ENCODE measurements at places on chromosomes 4 and X. TPM values are rescaled to one million over a fixed set of nuclear protein-coding genes. Genes with fewer than 3 reads are reported as not detected.

- no peak for DNase-seq
Observed at GRCh38 chr4:169996379-169997240, 29.6 kb downstream of the MFAP3L start.

GRCh38 chr4:149441338-149441737 is 374.3 kb downstream of the IQCM start:
- no peak for DNase-seq

DNA sequence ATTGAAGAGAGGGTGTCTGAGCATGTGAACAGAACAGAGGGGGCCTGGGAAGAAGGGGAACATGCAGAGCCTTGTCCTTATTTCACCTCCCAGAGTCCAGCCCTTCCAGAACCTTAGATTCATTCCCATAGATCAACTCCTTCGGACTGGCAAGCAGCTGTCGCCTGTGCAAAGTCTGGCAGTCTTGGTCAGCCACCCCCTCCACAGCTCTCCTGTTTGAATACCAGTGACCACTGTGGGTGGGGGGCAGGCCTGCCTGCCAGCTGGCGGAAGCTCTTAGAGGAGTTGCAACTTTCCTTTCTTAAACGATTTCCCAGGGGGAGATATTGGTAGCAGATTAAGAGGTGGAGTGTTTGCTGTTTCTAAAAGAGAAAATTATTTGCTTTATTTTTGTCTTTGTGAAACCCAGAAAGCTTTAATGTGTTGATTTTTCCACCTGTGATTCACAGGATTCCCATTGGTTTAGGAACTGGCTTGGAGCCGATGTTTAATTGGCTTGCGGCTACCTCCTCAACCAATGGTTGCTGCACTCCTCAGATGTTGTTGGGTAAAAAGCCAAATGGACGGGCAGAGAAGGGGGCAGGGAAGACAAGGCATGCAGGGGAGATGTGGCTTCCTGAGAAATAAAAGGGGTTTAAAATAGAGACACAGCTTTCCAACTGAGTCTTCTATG is 62.2 kb upstream of the PRPS1 start:
- peak; percentile 76 for DNase-seq

GRCh38 chr4:183449193-183449882 is 4.9 kb downstream of the CDKN2AIP start:
- no peak for DNase-seq

The GLUD2 gene
- total RNA-seq = 1.7 TPM

- no peak for DNase-seq
Observed at GRCh38 chr4:117771647-117772337, 262.5 kb upstream of the NDST3 start.

- no peak for DNase-seq
Observed at GRCh38 chr4:109978704-109979454, 66.2 kb downstream of the EGF start.

The CYLC1 gene
- total RNA-seq = not detected

GRCh38 chr4:8176547-8177399 is 18.2 kb upstream of the ABLIM2 start:
- DNase-seq = peak; percentile 82

- no peak for DNase-seq
Observed at GRCh38 chr4:74315376-74315775, 7.1 kb downstream of the EPGN start.

- no peak for DNase-seq
Observed at GRCh38 chr4:184438375-184438774, 36.0 kb downstream of the IRF2 start.

DNA sequence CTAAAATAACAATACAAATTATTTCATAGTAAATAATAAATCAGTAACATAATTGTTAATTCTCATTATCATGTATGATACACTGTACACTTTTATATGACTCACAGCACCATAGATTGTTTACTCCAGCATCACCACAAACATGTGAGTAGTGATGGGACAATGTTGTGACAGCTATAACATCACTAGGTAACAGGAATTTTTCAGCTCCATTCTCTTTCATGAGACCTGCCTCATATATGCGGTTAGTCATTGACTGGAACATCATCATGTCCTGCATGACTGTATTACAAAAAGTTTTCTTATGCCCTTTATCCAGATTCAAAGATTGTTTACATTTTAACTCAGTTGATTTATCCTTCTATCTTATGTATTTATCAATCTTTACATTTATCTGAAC is 1530.0 kb downstream of the PCDH18 start:
- no peak for DNase-seq

The TMSB15C gene
- 1.6 TPM for total RNA-seq

GRCh38 chrX:33447285-33447684 is 235.9 kb upstream of the DMD start:
- DNase-seq = no peak

The CTAG1A gene
- not detected for total RNA-seq

GRCh38 chr4:85681221-85681657 is 206.3 kb downstream of the ARHGAP24 start:
- DNase-seq = no peak

- DNase-seq = peak; percentile 71
Observed at GRCh38 chr4:158176108-158176507, 3.3 kb upstream of the GASK1B start.

DNA sequence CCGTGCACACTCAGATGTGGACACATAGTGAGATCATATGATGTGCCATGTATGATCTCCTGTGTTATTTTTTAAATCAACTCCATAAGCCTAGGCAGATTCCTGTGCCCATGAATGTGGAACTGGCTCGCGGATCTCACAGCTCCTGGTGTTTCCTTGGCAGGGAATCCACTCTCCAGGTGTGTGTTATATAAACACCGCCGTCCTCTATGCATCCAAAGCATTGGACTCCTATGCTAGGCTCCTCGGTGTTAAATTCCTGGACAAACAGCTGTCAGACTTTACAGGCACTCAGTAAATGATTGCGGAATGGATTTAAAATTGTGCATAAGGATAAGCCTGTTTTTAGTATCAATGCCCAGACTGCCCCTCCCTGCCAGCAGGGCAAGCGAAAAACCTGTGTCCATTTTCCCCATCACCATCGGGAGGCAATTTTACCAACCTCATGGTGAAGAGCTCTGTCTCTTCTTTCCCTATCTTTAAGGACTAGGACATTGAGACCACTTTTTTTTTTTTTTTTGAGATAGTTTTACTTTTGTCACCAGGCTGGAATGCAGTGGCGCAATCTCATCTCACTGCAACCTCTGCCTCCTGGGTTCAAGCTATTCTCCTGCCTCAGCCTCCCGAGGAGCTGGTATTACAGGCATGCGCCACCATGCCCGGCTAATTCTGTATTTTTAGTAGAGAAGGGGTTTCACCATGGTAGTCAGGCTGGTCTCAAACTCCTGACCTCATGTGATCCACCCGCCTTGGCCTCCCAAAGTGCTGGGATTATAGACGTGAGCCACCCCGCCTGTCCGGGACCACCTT is 23.6 kb upstream of the GPR78 start:
- DNase-seq = no peak

- no peak for DNase-seq
Observed at GRCh38 chr4:76738086-76738931, 159.6 kb downstream of the SOWAHB start.

DNA sequence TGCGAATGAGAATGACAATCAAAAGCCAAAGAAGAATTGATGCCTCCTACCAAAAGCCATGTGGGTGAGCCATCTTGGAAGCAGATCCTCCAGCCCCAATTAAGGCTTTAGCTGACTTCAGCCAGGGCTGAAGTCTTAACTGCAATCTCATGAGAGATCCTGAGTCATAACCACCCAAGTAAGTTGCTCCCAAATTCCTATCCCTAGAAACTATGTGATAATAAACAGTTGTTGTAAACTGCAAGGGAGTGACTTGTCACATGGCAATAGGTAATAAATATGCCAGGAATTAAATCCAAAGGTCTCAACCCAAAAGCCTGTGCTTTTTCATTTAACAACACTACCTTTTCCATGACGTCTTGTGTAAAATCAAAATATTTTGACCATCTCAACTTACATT is 154.2 kb upstream of the TBL1X start:
- no peak for DNase-seq

DNA sequence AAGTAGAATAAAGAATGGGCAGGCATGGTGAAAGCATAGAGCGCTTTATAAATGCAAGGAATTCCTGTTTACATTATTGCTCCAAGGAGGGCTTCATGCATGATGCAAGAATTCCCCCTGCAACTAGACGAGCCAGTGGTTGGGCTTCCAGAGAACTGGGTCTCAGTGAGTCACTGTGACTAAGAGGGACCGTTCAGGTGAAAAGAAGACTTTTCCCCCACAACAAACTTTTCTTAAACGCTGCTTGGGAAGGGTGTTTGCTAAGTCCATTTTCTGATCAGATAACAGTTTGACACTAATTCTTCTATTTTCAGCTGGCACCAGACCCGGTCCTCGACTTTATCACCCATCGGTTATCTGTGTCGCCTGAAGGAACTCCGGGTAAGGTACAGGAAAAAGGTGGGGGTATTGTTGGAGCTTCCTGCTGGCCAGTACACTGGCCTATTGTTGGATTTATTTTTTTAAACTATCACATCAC is 40.1 kb downstream of the LDB2 start:
- no peak for DNase-seq

- no peak for DNase-seq
Observed at GRCh38 chr4:92198711-92199110, 105.1 kb upstream of the GRID2 start.

The ODAPH gene
- total RNA-seq = not detected

DNA sequence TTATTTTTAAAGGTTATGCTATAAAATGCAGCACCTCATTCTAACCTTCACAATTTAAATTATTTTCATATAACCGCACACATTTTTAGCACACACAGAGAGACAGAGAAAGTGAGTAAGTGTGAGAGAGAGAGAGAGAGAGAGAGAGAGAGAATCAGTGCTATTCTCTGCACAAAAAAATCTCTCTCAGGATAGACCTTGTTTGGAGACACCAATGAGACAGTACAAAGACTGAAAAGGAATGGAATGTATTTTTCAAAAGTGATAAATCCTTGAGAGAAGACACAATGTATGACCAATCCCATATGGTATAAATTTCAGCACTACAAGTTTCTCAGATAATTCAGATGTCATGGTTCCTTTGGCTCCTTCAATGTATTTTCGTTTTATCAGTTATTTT is 132.1 kb upstream of the PCDH18 start:
- no peak for DNase-seq

GRCh38 chr4:79498282-79498681 is 90.3 kb upstream of the GK2 start:
- no peak for DNase-seq

DNA sequence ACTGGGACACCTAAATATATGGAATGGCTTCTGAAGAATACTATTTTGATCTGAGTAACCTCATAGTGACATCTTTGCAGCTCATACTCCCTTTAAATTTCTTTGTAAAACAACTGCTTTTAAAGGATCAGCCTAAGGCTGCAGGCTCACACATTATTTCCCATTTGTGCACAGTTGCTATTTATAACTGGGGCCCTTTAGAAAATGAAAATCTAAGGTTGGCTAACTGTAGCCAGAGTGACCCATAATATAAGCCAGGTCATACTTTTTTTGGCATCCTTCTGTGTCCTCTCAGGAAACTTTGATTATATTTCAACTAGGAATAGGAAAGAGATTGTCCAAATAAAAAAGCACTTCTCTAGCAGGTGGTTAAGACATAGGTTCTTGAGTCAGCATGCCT is 123.6 kb upstream of the RASGEF1B start:
- DNase-seq = no peak

The ARL13A gene
- total RNA-seq = not detected

All from stomach (tissue), 19 donors.